ENCODE measurements at places on chromosomes 12 and 14.
A peak's percentile ranks its signal among the peaks of the same experiment; 100 is the strongest.

DNA sequence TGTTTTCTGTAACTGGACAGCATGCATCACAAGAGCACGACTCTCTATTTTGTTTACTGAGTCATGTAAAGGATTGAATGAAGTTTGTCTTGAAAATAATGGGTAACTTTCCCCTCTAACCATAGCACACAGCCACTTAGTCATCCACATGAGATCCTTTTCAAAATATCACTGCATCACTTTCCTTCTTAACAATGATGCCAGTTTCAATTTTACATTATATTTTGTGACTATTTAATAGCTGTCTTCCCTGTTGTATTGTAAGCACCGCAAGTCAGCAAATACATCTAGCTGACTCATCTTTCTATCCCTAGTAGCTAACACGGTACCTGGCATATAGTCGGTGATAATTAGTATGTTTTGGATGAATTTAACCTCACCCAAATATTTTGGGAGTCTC is 83.3 kb upstream of the PPM1H start:
- DNase-seq, result no peak

DNA sequence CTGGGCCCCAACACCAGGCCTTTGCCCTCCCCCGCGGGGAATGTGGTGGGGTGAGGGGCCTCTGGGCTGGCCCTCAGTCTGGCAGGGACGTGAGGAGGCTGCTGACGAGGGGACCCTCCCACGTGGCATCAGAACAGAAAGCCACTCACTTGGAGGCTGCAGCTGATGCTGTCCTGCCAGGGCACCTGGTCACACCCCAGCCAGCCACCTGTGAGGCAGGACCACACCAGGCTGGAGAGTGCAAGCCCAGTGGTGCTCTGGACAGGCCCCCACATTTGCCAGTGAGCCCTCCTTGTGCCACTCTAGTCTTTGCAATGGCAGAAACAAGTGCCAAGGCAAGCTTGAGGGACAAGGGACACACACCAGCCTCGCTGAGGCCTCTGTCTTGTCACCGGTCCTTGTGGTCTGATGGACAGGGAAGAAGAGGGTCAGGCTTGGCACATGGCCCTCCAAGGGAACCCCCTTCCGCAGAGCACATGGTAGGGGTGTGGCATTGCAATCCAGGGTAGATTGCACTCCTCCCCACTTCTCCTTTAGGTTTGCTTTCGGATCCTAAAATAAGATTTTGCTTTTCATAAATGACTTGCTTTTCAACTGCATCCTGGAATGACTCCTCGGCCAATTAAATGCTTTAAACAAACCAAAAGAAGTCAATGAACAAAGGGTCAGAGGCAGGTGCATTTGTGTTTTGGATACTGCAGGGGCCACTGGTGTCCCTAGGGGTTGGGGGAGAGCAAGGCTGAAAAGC is 53.7 kb downstream of the CCDC88C start:
- peak; percentile 81 for DNase-seq

DNA sequence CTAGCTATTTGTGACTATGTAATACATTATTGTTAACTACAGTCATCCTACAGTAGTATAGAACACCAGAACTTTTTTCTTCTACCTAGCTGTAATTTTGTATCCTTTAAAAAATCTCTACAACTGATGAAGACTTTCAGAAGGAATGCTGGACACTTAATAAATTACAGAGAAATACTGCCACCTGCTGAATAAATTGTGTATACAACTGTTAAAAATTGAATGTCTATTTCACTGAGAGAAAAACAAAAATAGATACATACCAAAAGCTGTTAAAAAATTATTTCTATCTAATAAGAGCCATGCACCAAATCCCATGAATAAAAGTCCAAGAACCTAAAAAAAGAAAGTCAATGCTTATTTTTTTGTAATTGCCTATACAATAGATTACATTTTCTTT is 6.6 kb downstream of the TSPAN19 start:
- peak; percentile 39 for DNase-seq

GRCh38 chr14:68814539-68815297 is 21.9 kb upstream of the ZFP36L1 start:
- peak; percentile 58 for DNase-seq

GRCh38 chr12:132559652-132560363 is 50.6 kb downstream of the LRCOL1 start:
- DNase-seq, result peak; percentile 87

GRCh38 chr14:65439117-65439516 is 26.6 kb downstream of the FUT8 start:
- no peak for DNase-seq

- no peak for DNase-seq
Observed at GRCh38 chr14:89430391-89431236, 13.6 kb upstream of the FOXN3 start.

DNA sequence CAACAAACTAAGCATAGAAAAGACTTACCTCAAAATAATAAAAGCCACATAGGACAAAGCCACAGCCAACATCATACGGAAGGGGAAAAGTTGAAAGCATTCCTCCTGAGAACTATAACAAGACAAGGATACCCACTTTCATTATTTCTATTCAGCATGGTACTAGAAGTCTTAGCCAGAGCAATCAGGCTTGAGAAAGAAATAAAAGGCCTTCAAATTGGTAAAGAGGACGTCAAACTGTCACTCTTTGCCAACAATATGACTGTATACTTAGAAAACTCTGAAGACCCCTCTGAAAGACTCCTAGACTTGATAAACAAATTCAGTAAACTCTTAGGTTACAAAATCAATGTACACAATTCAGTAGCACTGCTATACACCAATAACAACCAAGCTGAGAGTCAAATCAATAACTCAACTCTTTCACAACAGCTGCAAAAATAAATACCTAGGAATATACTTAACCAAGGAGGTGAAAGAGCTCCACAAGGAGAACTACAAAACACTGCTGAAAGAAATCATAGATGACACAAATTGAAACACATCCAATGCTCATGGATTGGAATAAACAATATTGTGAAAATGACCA is 11.6 kb upstream of the CLEC1A start:
- DNase-seq, result no peak

DNA sequence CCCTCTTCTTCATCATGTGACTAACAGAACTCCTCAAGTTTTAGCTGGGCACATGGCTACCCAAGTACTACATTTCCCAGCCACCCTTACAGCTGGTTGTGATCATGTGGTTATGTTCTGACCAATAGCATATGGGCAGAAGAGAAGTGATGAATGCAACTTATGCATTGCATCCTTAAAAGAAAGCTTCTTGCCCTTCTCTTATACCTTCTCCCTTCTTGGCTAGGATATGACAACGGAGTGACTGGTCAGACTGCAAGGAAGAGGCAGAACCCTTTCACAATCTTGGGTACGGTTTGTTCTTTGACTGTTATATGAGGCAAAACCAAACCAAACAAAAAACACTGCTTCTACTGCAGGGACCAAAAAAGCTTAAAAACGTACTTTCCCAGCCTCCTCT is 66.5 kb upstream of the MAX start:
- peak; percentile 28 for DNase-seq

- no peak for DNase-seq
Observed at GRCh38 chr12:92624236-92624635, 78.6 kb upstream of the PLEKHG7 start.

- DNase-seq, result no peak
Observed at GRCh38 chr12:70227911-70228310, 15.3 kb upstream of the CNOT2 start.

- DNase-seq, result no peak
Observed at GRCh38 chr12:17357396-17357795, 732.6 kb downstream of the RERGL start.

DNA sequence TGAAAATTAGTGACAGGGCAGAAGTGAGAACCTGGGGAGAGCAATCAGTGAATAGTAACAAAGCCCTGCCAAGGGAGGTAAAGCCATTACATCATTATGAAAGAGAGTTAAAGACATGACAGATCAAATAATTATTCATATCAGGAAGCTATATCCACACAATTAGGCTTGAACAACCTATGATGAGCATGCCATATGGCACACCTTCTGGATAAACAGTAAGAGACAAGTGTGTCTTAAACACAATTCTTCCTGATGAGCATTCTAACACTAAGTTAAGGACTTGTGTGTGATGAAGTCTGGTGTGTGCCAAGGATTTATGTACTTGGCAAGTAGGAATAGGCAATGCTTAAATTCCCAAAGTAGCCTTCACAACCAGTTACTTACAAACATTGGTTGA is 76.1 kb downstream of the GALNT4 start:
- no peak for DNase-seq

- DNase-seq, result no peak
Observed at GRCh38 chr12:24436667-24437066, 487.2 kb upstream of the SOX5 start.

GRCh38 chr12:97322388-97322787 is 140.2 kb upstream of the RMST start:
- DNase-seq, result no peak

DNA sequence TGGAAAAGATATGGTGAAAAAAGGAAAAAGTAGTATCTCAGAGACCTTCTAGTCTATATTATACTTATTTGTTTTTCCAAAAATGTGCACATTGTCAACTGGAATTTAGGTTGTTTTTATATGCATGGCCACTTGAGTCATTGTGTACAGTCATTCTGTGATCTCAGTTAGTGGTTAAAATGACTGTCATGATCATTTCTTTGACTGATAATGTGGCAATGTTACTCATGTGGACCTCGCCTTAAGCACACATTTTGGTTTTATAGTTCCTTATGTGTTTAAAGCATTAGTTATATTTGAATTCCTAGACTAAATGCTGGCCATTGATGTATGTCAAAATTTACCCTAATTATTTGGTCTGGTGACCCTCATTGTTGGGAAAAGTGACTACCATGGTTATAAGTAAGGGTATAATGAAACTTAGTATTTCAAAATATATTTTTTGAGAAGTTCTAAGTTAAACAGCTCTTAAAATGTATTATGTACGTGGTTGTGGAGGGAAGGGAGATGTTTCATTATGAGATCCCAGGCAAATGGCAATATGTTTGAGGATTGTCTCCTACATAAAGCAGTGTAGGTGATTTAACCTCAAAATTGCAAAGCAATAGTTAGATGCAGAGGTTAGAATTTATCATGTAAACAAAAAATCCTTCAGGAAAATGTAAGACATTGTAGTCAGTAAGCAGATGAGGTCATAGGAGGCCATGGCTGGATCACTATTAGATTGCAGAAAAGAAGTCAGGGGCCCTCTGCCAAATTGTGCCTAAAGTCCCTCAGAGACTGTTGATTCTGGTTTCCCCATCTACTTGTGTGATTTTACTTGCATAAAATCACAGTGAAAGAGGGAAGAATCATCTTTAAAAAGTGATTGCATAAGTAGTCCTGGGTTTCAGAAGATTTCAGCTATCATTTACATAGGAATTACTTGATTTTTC is 17.5 kb downstream of the PNMA1 start:
- peak; percentile 20 for DNase-seq

GRCh38 chr14:72452774-72453173 is 441.1 kb downstream of the DPF3 start:
- DNase-seq, result no peak

GRCh38 chr14:24310646-24311604 is at the start of gene LTB4R:
Gene LTB4R, plus strand, starts transcription at chr14:24311502. Its CDS starts 4,150 bp downstream, at chr14:24315652.
- peak; percentile 76 for DNase-seq

GRCh38 chr12:110885152-110885840 is 35.1 kb downstream of the MYL2 start:
- DNase-seq, result no peak

DNA sequence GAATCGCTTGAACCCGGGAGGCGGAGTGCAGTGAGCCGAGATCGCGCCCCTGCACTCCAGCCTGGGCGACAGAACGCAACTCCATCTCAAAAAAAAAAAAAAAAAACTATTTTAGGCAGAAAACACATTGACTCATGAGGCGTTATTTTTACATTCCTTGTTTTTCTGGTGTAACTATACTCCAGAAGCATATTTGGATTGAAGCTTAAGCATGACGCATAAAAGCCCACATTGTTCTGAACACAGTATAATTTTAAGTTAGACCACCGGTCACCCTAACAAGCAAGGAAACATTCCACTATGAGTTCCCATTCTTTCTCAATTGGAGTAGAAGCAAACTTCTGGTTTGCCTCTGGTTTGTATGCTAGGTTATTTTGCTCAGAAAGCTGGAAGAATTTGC is 173.0 kb downstream of the MYRFL start:
- DNase-seq, result no peak

GRCh38 chr14:34088914-34089313 is 138.0 kb upstream of the EGLN3 start:
- DNase-seq, result no peak

Data from NB4 (cell line).